ENCODE measurements at places on chromosomes 7 and 10.

GRCh38 chr7:146486519-146486918 is 369.9 kb downstream of the CNTNAP2 start:
- DNase-seq: no peak

GRCh38 chr7:140600341-140600740 is 40.3 kb downstream of the DENND2A start:
- DNase-seq: no peak

GRCh38 chr10:62582101-62582705 is 208.0 kb downstream of the ZNF365 start:
- no peak for DNase-seq

GRCh38 chr10:69502589-69502988 is 51.3 kb downstream of the TSPAN15 start:
- no peak for DNase-seq

DNA sequence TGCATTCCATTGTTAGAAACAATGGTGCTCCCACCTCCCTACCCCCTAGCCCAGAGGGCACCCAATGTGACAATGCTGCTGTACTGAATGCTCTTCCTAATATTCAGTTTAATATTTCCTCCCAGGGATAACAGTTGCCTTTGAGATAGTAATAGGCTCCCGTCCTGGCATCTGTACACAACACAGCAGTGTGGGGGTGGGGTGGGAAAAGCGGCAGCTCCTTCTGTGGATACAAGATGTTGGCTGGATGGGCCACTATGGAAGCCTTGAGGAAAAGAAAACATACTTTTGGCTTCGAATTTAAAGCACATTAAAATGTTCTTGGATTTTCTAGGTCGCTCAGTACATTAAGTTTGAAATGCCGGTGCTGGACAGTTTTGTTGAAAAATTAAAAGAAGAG is 9.2 kb upstream of the ZNF22 start:
- no peak for DNase-seq

DNA sequence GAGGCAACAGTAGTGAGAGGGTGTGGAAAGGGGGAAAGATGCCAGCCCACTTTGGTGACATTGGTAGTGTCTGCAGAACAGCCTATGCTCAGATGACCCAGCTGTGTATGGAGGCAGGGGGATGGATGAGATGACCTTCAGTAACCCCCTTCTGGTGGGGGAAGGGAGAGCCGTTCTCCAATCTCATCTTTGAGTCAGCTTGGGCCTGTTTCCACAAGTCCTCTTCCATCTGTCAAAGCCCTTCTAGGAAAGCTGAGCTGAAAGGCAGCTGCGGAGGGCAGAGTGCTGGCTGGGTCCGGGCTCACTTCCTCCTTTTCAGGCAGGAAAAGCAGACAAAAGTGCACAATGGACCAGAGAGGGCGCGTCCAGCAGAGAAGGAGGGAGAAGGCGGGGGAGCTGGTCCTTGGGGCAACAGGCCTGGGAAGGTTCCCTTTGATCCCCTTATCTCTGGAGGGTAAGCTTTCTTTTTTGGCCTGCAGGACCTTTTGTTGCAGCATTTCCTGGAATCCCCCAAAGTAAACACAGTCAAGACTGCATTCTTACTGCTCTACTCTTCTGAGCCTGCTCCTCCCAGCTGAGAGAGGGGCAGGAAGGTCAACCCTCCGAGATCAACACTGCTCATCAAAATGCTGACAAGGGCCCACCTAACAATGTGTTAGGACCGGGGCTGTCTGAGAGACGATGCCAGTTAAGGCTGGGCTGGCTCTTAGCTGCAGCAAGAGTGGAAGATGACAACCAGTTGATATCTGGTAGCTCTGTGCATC is 1.2 kb upstream of the LRMDA start:
- DNase-seq: no peak

DNA sequence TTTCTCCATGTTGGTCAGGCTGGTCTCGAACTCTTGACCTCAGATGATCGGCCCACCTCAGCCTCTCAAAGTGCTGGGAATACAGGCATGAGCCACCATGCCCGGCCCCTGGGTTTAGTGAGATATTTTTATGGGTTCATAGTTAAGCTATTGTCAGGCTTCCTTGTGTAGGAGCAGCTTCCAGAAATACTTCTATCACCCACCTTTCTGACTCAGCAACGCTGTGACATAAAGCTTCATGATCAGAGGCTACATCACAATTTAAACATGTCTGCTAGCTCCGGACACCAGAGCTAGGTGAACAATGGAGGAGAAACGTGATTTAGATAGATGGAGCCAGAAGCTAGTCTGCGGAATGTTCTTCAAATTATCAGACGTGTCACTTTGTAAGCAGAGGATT is 295.8 kb upstream of the LYZL1 start:
- no peak for DNase-seq

DNA sequence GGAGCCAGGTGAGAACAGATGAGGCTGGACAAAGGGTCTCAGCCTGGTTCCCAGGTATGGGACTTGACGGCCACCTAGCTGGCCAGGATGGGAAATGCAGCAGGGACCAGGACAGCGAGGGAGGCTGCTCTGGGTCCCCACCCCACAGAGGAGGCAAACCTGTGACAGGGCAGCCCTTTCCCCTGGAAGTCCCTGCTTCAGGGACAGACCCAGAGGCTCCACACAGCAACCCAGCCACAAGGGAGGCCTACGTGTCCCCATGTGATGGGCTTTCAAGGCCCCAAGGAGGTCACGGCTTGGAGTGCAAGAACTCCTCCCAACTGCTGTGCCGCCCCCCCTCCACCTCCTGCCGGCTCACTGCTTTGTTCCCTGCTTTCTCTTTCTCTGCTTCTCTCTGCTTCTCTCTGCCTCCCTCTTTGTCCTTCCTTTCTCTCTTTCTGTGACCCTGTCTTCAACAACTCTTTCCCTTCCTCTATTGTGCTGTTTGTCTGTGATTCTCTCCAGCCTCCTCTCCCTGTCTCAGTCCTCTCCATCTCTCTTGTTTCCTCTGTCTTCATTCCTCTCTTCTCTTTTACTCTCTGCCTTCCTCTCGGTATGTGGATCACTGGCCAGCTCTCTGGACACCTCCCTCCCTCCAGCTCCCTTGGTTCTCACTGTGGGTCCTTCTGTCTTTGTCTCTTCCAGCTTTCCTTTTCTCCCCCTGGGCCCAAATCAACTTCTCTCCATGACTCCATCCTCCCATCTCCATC is 9.6 kb upstream of the EIF5AL1 start:
- DNase-seq: no peak

DNA sequence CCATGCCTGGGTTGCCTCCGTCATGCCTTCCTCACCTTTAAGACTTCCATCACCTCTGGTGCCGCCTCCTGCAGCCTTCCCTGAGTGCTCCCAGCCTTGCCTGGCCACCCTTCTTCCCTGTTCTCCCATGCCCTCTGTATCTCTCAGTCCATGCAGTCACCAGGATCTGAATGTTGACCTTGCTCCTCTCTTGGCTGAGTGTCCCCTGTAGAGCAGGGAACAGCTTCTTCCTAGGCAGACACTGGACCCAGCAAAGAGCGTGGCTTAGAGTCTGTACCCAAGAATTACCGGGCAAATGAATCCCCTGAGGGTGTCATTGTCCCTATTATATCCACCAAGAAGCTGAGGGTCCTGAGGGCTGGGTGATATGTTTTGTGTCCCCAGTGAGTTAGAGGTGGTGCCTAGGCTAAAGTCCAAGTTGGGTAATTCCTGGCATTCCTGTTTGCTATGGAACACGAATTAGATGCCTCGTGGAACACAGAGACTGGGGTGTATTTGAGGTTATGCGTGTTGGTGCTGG is 505.6 kb downstream of the RPS24 start:
- DNase-seq: no peak

GRCh38 chr7:12926206-12926605 is 238.8 kb downstream of the ARL4A start:
- DNase-seq: no peak

Data from stimulated activated CD4-positive, alpha-beta T cell treated with anti-CD3 and anti-CD28 coated beads, Interleukin-2, amount 100 ng/mL, for 4 hours (primary cell).